Left hindlimb (tissue), 1 donor: ENCODE measurements at places on chromosomes 7 and 10.

DNA sequence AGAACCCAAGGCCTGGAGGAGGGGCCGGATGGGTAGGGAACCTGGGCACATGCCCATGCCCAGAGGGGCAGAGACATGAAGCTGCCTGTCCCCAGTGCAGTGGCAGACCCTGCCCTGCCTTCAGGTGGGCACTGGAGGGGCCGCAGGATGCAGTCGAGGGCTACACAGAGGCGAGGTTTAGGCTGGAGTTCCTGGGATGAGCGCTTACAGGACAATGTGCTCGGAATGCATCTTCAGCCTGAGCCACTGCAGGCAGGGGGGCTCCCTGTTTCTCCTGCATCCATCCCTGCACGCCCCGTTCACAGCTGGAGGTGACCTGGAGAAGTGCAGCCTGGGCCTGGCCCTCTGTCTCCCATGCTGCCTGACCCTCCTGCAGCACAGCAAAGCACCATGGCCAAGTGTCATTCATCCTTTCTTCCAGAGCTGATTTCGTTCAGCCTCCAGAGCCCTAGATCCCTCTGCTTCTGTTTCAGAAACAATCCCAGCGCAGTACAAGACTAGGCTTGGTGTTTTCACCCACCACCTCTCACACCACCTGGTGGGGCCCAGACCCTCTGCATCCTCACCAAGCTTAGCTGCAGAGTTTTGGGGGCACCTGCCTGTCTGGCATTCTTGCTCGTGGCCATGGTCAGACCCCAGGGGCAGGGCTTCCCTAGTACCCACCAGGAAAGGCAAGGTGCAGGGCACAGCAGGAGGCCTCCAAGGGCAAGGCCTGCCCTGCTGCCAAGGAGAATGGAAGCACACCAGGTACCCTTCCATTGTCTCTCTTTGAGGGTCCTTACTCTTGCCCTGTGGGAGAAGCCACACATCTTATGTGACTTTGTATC, 311.9 kb downstream of the TCERG1L start:
- DNase-seq = no peak

DNA sequence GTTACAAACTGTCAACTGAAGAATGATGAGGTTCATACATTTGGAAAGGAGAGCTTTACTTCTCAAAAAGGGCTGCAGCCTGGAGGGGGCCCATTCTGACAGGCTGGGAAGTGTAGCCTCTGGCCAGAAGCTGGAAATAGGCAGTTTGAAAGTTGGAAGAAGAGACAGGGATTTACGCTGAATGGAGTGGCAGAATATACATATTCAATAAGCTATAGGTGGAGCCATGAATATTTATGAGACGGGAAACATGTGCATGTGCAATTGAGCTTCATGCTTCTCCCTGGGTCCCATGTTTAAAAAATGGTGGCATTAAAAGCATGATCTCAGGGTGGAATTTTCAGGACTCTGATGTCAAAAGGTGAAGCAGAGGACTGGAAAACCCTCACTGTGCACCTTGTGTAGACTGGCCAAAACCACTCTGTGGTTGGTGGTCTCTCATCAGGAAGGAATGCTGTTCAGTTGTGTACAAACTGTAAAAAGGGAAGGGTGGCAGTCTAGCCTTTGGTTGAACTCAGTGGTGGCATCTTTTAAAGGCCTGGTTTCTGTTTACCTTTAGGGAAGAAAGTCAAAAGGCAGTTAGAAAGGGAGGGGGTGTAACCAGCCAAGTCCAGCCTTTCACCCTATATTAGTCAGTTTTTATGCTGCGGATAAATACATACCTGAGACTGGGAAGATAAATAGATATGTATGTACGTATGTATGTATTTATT, 7.2 kb upstream of the ACTR3B start:
- no peak for DNase-seq

DNA sequence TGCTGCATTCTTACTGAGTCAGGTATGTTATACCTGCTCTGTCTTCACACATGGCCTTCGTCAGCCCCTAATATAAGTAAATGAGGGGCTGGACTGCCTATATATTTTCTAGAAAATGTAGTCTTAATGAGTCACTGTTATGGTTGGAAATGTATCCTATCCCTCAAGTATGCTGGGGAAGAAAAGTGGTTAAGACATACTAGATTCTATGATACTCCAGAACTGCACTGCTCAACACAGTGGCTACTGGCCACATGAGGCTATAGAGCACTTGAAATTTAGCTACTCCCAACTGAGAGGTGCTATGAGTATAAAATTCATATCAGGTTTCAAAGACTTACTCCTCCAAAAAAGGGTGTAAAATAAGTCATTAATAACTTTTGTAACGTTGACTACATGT, 104.3 kb upstream of the STEAP1B start:
- DNase-seq = no peak

DNA sequence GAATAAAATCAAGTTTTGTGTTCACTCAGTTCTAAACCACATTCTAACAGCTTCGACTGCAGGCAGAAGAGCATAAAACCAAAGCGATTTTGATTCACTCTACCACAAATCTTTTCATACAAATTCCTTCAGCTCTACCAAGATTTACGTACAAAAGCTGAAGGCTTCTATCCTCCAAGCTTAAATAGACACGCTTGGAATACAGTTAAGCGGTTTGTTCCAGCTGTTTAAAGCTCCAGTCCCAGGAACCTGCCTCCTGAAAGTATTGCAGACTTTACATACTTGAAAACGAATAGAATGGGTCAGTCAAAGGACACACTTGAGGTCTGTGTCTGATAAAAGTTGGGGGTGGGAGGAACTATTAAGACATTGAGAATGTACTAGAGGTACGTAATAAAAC, 102.9 kb downstream of the MPP7 start:
- no peak for DNase-seq

GRCh38 chr7:151197932-151198331, 10.9 kb upstream of the ASB10 start:
- no peak for DNase-seq

DNA sequence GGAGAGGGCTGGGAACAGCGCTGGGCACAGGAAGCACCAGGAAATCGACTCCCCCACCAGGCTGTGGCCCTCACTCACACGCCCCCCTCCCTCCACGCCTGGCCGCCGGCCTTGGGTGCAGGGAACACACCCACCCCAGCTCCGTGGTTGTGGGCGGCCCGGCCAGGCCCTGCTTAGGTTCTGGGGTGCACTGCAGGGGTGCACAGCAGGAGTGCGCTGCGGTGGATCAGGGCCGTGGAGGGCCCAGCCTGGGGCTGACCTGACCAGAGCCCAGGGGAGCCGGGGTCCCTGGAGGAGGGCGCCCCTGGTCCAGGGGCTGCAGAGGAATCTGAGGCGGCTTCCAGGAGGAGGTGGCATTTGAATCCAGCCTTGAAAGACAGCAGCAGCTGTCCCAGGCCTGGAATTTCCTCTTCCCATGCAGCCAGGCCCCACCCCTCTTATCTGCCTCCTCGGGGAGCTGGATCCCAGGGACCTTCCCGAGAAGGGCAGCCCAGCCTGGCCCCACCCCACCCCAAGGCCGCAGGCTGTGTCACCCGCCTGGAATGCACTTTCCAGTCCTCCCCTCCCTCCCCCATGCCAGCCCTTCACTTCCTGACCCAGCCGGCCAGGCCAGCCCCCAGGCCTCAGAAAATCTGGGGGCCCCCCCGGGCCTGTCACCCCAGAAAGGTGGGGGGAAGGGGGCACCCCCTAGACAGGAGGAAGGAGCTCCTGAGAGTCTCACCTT, 18.4 kb upstream of the PDGFA start:
- DNase-seq = no peak

DNA sequence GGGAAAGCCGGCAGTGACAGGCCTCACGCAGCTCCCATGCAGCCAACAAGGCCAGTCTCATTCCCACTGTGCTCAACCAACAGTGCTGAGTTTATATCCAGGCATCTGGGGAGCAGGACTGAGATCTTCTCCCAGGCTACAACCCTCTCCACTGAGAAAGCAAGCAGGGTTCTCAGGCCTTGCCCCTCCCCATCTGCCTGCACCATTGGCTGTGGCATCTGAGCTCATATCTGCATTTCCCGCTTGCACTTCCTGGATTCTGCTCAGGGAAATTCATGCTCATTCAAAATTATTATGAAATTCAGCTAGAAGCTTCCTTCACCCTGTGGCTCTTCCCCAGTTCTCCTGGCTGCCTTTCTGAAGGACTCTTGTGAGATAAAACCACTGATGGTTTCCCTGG, 1029.0 kb downstream of the GRM8 start:
- no peak for DNase-seq

- DNase-seq = no peak
Observed at GRCh38 chr10:97278491-97278989, 13.9 kb downstream of the ARHGAP19 start.

- no peak for DNase-seq
Observed at GRCh38 chr7:140877249-140877524, 47.5 kb downstream of the BRAF start.

- DNase-seq = no peak
Observed at GRCh38 chr10:77012812-77013500, 624.7 kb downstream of the KCNMA1 start.

DNA sequence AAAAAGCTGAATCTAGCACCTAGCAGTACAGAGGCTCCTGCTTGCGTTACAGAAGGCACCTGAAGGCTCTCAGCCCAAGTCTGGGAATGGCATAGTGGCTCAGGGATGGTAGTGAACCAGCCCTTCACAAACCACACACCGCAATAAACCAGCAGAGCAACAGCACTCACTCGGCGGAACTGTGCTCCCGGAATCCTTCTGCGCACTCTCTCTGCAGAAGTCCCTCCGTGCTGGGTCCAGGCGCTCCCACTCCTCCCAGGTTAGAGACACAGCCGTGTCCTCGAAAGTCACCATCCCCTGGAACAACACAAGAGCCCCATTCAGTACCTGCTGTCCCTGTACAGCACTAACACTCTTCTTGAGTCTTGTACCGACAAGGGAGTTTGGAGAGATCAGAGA, 1.5 kb downstream of the ZNF394 start:
- DNase-seq = no peak

- no peak for DNase-seq
Observed at GRCh38 chr7:7641129-7641663, 644 bp downstream of the UMAD1 start.

DNA sequence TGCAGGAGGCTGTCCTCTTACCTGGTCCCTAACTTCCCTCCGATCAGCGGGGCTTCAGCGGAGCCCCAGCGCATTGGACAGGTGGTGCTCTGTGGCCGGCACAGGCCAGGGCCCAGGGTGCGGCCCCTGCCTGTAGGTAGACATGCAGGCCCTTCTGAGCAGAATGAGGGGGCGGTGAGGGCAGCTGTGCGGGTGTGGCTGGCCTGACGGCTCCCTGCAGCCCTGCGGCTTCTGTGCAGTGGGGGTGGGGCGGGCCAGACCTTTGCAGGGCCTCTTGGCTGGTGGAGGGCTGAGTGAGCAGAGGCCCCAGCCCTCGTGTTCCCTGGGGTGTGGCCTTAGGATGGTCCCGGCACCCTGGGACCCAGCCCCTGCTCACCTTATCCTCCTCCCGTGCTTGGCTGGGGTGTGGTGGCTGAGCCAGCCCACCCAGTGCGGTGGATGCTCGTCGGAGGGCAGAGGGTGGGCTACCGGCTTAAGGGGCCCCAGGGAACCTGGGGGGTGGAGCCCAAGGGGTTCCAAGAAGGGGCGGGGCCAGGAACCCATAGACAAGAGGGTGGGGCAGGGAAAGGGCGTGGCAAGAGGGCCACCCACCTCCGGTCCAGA, 175.2 kb upstream of the TNRC18 start:
- DNase-seq = no peak

DNA sequence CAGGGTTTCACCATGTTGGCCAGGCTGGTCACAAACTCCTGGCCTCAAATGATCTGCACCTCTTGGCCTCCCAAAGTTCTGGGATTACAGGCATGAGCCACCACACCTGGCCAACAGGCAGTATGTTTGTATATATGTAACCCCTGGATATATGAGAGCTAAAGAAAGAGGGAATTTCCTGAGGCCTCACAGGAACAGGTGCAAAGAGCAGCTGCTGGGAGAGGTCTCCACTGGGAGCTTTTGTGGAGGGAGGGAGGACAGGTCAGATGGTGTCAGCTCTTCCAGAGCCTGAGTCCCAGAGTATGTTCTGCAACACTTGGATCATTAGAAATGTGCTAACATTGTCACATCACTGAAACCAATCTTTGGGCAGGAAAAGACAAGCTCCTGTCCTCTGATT, 110.1 kb upstream of the KIF5B start:
- DNase-seq = no peak

DNA sequence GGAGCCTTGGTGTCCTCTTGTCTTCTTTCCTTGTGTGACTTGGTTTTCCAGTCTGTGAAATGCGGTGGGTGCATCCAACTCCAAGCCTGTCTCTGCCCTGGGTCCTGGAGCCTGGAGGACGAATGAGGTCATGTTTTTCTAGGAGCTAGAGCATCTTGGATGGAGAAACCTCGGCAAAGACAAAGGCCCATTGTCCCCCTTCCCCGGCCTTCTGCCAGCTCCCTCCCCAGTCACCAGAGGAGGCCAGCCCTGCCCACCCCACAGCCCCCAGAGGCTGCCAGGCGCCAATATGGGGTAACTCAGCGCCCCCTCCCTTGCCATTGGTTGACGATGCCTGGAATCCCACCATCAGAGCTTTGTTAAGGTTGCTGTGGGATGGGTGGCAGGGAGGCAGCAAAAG, 40.4 kb downstream of the KCTD7 start:
- DNase-seq = no peak

DNA sequence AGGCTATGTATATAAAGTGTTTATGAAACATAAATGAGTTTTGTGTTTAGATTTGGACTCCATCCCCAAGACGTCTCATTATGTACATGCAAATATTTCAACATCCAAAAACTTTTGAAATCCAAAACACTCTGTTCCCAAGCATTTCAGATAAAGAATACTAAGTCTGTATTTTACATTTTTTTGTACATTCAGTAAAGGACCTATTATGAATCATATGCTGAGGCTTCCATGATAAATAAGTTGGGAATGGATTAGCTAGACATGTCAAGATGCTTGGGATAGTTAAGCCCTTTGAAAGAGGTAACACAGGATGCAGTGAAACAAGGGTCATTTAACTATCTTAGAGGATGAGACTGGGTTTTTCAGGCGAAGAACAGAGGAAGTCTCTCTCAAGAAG, 262.9 kb downstream of the SNX13 start:
- no peak for DNase-seq

DNA sequence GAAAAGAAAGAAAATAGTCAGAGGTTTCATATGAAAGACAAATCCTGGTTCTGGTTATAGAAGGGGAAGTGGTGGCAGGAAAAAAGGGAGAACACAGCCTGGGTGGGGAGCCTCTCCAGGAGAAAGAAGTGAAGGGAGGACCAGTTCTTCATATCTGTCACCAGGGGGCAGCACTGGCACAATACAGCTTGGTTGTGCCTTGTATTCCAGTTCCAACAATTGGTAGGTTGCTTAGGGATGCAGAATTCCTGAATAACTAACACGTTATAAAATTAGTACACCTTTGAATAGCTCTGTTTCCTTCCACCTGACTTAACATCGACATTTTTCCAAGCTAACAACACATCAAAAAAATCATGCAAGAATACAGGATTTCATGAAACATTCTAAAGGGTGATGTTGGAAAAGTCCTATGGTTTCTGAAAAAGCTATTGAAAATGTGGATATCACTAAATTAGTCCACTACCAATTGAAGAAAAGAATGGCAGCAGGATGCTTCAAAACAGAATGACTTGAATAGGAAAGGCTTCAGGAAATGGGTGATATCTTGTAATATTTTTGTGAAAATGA, 52.9 kb downstream of the CYP26A1 start:
- no peak for DNase-seq

GRCh38 chr10:130230036-130230435, 93.8 kb downstream of the GLRX3 start:
- no peak for DNase-seq
